NCI-H524 (cell line): ENCODE measurements at places on chromosomes 6 and 20.

DNA sequence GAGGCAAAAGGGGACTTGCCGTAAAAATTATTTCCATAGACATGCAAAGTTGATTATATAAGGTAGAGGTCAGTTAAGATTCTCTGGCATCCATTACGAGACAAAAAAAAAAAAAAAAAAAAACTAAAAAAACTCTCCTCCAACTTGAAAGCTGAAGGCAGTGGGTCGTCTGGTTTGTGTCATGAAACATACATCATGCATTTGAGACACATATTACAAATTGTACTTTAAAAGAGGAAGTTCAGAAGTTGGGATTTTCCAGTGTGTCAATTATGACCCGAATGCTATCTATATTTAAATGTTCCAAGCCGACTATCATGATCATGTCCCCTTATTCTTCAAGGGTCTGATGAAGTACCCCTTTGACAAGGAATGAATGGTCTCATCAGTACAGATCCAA lies 125.1 kb downstream of the ZNF217 start:
- no peak for DNase-seq

GRCh38 chr6:135537741-135538301 lies 40.3 kb upstream of the AHI1 start:
- DNase-seq: no peak

- DNase-seq: peak; percentile 88
Observed at GRCh38 chr6:110355727-110356126, 2.4 kb downstream of the METTL24 start.

DNA sequence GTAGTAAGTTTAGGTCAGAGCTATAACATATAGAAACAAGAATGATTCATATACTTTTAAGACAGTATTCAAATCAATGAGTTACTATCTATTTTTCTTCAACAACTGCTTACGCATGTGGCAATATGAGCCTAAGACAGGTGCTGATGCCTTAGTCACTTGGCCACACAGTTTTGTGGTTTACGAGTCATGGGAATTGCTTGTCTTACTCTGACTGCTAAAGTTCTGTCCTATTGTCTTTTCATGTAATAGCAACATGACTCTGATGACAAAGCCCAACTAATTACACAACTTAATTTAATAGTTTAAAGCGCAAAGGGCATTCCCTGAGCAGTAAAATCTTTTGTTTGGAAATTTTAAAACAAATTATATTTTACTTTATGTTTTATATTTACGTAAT lies 159.3 kb upstream of the CENPW start:
- no peak for DNase-seq

- DNase-seq: no peak
Observed at GRCh38 chr6:83051377-83052172, 14.1 kb downstream of the UBE3D start.

DNA sequence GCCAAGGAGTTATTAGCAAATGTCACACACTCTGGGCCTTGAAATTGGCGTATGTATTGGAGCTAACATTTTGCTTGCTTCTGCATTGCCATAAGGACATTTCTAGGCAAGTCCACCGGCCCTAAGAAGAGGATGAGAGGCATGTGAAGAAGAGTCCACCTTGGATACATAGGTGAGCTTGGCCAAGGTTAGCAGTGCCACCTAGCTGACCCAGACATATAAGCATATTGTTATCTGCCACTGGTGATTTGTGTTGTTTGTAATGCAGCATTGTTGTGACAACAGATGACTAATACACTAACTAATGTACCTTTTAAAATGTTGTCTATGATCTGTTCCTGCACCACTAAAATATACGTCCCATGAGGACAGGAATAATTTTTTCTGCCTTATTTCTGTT lies 24.8 kb upstream of the HLA-DQA2 start:
- DNase-seq: no peak

- DNase-seq: no peak
Observed at GRCh38 chr6:17972074-17972952, 15.1 kb downstream of the KIF13A start.

DNA sequence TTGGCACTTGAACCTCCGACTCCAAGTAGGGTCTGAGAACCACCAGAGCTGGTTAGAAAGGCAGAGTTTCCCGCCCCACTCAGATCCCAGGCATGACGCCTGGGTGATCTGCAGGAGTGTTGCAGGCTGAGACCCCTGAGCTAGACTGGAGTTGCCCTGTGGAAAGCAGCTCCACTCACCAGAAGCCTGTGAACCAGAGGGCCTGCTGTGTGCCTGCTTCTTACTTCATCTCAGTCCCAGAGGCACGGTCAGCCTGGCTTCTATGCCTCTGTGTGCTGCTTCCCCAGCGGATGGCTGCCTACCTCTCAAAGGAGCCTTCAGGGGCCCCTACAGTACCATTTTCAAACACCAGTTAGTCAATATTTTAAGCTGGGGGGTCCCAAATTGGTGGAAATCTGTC lies 15.6 kb upstream of the CCN6 start:
- DNase-seq: no peak

- DNase-seq: no peak
Observed at GRCh38 chr6:20943040-20943627, 408.9 kb downstream of the CDKAL1 start.

DNA sequence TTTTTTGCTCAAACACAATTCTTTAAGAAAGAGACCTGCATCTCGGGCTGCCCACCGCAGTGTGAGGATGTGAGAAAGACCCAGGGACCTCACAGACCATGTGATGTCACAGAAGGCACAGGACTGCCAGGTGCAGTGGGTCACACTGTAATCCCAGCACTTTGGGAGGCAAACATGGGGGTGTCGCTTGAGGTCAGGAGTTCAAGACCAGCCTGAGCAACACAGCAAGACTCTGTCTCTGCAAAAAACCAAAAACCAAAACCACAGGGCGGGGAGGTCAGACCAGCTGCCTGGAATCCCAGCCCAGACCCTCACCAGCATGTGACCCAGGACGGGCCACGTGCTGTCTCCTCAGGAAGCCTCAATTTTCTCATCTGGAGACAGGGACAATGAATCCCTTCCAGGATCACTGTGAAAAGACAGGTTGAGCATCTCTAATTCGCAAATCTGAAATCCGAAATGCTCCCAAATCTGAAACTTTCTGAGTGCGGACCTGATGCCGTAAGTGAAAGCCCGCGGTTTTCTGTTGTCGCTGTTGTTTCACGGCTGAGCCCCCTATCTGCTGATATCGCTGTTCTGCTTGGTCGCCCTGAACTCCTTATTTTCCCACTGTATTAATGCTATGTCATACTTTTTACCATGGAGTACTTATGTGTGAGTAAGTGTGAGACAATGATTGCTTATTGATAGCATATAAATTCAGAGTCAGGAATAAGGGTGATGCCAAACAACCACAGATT lies 159.5 kb upstream of the PTPN1 start:
- no peak for DNase-seq

- no peak for DNase-seq
Observed at GRCh38 chr6:130671119-130671518, 156.1 kb upstream of the SMLR1 start.

DNA sequence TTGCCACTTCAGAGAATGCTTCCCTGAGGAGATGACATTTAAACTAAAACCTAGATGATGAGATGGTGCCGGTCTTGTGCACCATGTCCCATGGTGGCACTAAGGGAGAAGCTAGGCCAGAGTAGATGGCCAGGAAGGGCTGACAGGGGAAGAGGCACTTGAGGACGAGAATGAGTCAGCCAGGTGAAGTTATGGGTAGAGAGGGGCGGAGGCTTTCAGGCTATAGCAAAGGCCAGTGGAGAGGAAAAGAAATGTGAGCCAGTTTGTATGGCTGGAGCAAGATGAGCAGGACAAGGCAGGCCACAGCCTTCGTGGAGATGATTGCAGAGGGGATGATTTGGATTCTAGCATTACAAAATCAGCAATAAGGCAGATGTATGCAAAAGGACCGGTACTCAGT lies 44.7 kb upstream of the ADGRF4 start:
- no peak for DNase-seq

DNA sequence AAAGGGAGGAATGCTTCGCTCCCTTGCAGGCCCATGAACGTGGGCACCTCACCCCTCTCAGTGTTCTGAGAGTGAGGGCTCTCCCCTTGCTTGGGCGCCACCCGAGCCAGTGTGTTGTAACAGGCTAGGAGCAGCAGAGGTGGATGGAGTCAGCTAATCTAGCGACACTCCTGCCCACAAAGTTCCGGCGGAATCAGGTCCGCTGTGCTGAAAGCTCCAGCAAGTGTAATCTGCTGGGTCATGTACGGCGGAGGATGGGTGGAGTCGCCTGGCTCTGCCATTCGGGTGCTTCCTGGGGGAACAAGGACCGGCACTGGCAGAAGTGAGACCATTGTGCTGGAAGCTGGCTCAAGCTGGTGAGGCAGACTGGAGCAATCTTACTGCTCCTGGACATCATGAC lies 1310.1 kb downstream of the EPHA7 start:
- DNase-seq: no peak

- DNase-seq: no peak
Observed at GRCh38 chr6:14849185-14849584, 396.7 kb upstream of the JARID2 start.

DNA sequence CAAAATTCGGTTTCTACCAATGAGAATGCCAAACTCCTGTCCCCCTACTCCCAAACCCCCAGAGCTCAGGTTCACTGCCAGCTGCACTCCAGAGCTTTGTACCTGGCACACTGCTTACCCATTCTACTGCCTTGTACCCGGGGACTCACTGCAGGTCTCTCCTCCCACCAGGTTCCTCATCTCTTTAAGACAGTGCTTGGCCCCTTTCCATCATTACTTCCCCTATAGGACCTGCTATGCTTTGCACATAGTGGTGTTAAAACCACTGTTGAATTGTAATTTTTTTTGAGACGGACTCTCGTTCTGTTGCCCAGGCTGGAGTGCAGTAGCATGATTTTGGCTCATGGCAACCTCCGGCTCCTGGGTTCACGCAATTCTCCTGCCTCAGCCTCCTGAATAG lies 25.9 kb downstream of the LYRM4 start:
- DNase-seq: no peak

- DNase-seq: no peak
Observed at GRCh38 chr6:87904011-87904410, 143.6 kb upstream of the SPACA1 start.

GRCh38 chr6:117309611-117310010 lies 44.3 kb downstream of the VGLL2 start:
- no peak for DNase-seq

GRCh38 chr20:22562620-22563019 lies 21.8 kb downstream of the FOXA2 start:
- no peak for DNase-seq

- no peak for DNase-seq
Observed at GRCh38 chr6:75492386-75493153, 1.0 kb downstream of the FILIP1 start.

DNA sequence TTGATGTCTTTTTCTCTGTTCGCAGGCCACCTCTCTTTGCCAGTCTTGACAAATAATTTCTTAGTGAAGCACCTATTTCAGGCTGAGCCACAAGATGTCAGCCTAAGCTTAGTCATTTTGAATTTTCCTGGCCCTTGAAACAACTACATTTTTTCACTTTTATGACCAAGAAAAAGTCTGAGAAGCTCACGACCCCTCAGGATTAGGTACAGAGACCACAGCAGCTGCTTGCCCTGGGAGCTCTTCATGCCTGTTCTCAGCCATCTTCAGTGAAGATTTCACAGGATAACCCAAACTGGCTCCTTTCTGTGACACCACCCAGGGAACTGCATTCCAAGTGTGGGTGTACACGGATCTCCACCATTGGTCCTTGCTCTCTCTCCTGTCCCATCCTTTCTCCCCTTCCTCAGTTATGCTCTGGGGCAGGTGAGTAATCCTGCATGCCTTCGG lies 38.4 kb upstream of the SPTLC3 start:
- DNase-seq: peak; percentile 60

- DNase-seq: no peak
Observed at GRCh38 chr6:71602385-71603007, 283.9 kb upstream of the RIMS1 start.
